ENCODE measurements at places on chromosomes 11 and 22. TPM values are rescaled to one million over a fixed set of nuclear protein-coding genes. Genes with fewer than 3 reads are reported as not detected.

DNA sequence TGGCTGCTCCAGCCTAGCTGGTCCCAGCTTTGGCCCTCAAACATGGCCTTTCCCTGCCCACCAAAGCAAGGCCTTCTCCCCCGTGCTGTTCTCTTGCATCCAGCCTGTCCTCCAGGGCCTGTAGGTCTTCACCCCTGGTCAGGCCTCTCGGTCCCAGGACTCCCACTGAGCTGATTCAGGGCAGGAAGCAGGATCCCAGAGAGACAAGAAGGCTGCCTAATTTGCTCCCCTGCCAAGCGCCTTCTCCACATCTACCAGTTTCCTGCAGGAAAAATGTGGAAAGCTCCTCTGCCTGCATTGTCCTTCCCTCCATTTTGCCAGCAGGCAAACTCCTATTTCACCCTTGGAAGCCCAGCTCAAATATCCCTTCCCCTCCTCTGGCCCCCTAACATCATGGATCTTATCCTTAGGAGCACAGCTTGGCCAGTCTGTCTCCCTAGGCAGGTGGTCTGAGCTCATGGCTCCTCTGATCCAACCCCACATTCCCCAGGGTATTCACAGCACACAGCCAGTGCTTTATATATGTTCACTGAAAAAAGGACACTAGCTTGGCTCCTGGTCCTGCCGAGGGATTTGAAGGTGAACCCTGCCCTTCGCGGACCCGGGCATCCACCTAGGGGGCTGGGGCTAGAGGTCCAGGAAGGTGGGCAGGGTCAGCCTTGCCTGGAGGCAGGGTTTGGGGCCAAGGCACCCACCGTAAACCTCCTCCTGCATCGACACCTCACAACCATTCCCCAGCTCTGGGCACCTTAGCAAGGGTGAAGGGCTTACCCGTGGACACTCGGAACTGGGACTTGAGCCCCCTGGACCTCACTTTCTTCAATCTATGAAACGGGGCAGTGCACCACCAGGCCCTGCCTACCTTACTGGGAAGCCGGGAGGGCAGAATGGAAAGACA, 968 bp downstream of the RHBDD3 start:
- DNase-seq: no peak

DNA sequence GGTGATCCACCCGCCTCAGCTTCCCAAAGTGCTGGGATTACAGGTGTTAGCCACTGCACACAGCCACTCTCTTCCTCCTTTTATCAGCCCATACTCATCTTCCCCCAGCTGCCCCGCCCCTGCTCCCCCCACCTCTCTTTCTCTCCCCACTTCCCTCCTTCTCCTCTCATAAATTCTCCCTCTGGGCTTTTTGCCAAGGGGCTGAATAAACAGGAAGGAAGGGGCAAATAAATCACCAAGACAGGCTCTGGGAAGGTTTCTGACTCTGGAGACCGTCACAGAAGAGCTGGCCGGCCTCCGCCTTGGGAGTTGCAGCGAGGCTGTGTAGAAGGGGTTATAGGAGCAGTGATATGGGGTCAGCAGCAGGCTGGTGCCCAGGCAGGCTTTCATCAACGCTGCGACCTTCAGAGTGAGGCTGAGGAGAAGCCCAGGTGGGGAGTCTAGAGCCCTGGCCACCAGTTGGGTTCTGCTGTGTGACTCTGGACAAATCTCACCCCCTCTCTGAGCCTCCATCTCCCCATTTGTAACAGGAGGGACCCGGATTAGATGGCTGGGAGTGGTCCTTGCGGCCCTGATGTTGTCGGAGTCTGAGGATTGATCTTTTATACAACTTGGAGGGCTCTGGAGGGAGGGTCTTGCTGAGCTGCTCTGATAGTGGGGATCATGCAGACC, 62.6 kb upstream of the RASD2 start:
- no peak for DNase-seq

DNA sequence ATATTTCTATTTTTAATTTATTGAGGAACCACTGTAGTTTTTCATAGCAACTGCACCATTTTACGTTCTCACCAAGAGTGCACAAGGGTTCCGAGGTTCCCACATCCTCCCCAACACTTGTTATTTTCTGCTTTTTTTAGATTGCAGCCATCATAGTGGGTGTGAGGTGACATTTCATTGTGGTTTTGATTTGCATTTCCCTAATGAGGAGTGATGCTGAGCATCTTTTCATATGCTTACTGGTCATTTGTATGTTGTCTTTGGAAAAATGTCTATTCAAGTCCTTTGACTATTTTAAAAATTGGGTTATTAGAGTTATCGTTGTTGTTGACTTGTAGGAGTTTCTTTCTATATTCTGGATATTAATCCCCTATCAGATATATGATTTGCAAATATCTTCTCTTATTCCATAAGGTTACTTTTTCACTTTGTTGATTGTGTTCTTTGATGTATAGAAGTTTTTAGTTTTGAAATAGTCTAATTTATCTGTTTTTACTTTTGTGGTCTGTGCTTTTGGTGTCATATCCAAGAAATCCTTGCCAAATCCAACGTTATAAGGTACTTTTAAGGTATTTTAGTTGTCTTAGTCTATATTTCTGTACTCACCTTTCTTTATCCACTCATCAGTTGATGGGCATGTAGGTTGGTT, 9.0 kb downstream of the NEAT1 start:
- DNase-seq: no peak

GRCh38 chr22:30372915-30373314, 14.3 kb downstream of the RNF215 start:
- no peak for DNase-seq

- DNase-seq: no peak
Observed at GRCh38 chr11:86070142-86071056, 1.5 kb upstream of the PICALM start.

Gene NXPE4
- not detected for total RNA-seq

Gene SF3B2
- total RNA-seq: 112 TPM

Measured in esophagus squamous epithelium (tissue), 5 donors.